ENCODE measurements at places on chromosomes 3 and 15.

GRCh38 chr15:60648928-60649679 lies 170.2 kb upstream of the ICE2 start:
- DNase-seq: no peak

- DNase-seq: no peak
Measured at GRCh38 chr15:88161636-88162035, 94.9 kb downstream of the NTRK3 start.

GRCh38 chr3:62343755-62344154 lies 29.6 kb downstream of the FEZF2 start:
- no peak for DNase-seq

- DNase-seq: no peak
Measured at GRCh38 chr15:39321977-39322376, 258.9 kb upstream of the THBS1 start.

- DNase-seq: no peak
Measured at GRCh38 chr3:52171514-52172261, 17.5 kb upstream of the POC1A start.
